ENCODE measurements at places on chromosomes 7 and 10. TPM values are rescaled to one million over a fixed set of nuclear protein-coding genes. Genes with fewer than 3 reads are reported as not detected.

GRCh38 chr7:4140933-4141332, 541.2 kb upstream of the FOXK1 start:
- no peak for ATAC-seq

GRCh38 chr7:69622014-69622835, 23.9 kb downstream of the AUTS2 start:
- ATAC-seq, result no peak

GRCh38 chr7:45576249-45576929, 2.2 kb downstream of the ADCY1 start:
- no peak for ATAC-seq

DNA sequence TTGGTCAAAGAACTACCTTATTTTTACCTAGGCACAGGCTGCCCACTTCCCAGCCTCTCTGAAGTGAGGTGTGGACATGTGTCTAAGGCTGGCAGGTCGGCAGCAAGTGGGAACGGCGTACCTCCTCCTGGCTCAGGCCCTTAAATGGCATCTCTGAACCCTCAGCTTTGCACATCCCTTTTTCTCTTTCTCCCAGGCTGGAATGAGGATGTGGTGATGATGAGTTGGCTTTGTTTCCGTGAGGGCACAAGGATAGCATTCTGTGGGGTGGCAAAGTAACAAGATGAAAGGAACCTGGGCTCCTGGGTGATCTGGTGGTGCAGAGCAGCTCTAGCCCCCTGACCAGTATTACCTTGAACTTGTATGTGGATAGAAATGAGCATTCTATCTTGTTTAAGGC, 196.8 kb downstream of the REEP3 start:
- no peak for ATAC-seq

Gene CDNF
- 2.3 TPM for total RNA-seq

Gene MNX1
- not detected for total RNA-seq

Gene COL13A1
- total RNA-seq, result 6.8 TPM

DNA sequence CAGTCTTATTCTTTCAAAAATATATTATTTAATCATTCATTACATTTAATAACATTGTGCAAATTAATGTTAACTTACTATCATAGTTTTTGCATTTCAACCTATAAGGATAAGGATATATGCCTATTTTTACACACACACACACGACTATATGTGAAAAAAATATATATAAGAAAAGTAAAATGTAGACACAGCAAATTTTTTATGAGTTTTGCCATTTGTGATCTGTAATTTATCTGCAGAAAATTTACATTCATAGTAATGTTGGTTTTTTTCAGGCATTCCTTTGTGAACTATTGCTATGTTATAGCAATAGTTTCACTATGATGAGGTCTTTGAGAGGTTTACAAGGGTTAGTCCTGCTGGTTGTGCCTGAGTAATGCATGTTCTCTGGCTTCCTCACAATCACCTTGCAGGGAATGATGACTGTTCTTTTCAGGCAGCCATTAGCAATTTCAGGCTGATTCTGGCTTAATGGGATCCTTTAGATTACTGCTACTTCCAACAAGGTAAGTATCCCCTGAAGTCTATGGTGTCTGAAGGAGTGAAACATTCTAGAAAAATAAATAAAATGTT, 183.7 kb upstream of the CDK1 start:
- no peak for ATAC-seq

DNA sequence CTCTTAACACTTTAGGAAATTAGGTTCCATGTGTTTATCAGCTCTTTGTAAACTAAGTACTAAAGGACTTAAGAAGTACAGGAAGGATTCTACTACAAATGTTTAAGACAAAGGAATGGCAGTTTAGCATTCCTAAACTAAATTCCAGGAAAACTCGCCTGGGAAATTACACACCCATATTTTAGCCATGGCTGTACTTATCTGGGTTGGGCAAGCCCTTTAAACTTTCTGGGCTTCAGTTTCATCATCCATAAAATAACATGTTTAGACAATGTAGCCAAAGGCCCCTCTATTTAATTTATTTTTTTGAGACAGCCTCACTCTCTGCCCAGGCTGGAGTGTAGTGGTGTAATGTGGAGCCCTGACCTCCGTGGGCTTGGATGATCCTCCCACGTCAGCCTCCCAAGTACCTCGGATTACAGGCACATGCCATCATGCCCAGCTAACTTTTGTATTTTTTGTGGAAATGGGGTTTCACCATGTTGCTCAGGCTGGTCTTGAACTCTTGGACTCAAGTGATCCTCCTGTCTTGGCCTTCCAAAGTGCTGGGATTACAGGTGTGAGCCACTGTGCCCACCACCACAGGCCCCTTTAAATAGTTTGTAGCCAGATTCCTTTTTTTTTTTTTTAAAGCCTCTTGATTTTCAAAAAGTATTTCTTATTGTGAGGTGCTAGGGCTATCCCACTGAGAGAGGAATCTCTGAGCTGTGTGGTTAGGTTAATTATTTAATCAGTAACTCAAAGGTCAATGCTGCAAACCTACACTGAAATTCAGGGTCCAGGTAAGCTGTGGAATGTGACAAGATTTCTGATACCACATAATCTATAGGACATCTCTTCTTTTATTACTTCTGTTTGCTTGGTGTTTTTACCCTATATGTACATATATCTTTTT, 32.1 kb downstream of the TMEM60 start:
- no peak for ATAC-seq

DNA sequence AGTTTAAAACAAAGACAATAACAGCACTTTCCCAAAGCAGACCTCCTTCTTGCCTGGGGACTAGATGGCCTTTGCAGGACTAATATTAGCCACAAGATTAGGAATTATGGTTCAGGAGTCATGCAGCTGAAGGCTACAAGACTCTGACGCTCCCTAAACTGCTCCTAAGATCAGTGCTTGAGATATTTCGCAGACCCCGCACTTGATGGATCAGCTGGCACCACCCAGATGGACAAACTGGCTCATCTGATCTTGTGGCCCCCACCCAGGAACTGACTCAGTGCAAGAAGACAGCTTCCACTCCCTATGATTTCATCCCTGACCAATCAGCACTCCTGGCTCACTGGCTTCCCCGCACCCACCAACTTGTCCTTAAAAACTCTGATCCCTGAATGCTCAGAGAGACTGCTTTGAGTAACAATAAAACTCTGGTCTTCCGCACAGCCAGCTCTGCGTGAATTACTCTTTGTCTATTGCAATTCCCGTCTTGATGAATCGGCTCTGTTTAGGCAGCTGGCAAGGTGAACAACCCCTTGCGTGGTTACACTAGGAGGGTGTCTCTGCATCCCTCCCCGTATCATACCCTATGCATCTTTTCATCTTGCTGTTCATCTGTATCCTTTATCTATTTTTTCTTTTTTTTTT, 26.9 kb upstream of the NRBF2 start:
- ATAC-seq, result peak; percentile 49

DNA sequence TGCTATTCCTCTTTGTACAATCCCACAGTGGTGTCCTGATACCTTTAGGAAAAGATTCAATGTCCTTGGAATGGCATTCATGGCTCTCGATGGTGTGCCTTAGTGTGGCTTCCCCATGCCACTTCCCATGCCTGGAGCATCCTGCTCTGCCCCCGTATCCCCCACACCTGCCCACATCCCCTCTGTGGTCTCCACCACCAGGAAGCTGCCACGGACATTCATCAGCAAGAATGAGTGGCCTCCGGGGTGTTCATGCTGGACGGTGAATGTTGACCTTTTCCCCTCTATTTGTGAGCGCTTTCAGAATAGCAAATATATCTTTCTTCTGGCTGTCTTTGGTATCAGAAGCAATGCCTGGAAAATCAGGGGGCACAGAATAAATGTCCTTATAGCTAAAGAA, 262.0 kb upstream of the NRP1 start:
- no peak for ATAC-seq

DNA sequence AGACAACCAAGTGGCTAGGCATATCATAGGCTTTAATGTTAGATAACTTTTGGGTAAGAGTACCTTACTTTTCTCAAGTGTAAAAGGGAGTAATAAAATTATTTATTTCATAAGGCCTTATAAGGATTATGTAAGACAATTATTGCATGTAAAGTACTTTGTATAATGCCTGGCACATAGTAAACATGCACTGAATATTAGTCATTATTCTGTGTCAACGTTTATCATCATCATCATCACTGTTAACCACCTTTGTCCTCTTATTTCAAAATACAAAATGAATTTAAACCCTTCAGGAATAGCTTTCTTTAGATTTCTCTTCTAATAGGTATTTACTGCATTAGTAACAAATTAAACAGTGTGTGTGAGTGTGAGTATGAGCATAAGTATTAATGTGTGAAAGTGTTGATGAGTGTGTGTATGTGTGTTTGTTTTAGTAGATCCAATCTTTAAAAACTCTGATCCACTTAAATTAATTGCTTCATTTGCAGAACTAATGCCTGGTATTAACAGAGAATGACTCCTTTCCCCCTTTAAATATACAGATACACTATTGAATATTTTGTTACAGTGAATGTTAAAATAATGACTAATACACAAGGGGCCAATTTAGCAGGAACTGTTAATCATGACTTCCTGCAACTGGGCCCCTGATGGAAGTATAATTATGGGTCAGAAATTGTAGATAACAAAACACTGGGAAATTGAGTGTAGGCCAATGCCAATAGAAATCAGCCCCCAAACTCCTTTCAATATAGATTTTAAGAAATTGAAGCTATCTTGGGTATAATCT, 213.3 kb upstream of the FZD8 start:
- ATAC-seq, result no peak

DNA sequence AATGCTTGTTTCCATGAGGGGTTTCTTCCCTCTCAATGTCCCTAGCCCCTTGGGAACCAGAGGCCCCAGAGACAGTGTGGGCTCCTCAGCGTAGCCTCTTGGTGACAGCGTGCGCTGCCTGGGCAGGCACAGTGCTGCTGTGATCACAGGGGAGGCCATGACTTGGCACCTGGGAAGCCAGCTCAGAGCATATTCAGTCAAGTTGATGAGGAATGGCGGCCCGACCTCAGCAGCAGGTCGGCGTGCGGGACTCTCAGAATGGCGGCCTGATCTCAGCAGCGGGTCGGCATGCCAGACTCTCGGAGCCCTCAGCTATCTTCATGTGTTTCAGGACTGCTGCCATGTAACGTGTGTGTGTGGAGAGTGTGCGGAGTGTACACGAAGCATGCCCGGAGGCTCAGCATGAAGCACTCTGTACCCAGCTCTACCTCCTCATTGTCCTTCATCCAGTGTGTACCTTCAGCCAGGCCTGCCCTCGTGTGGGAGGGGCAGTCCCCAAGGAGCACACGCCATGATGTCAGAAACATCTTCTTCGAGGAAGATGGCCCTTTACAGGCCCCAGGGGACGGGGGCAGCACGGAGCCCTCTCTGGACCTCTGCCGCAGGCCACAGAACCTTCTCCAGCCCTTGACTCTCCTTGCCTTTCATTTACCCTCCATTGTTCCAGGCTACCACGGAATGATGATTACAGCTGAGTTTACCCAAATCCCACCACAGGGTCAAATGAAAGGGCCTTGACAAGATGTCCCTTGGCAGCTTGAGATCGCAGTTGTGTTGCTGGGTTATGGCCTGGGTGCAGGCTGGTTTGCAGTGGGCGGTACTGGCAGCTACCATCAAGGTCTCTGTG, 130.4 kb downstream of the SMURF1 start:
- no peak for ATAC-seq

Gene CNTNAP2
- total RNA-seq, result 8.9 TPM

DNA sequence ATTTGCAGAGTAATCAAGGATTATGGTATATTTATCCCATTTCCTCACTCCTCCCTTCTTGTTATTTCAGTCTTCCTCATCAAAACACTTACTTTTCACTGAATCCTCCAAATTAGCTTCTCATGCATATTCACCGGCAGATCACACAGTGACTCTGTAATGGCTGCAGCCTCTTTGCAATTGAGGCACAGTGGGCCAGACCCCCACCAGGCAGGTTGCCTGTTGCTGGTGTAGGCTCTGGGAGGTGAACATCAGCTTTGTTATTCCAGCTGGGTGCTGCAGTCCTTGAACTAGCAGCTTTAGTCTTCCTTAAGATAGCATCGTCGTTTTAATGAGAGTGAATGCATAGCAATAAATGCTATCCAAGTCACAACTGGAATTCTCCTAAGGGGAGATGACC, 449.3 kb downstream of the CNTNAP2 start:
- ATAC-seq, result no peak

DNA sequence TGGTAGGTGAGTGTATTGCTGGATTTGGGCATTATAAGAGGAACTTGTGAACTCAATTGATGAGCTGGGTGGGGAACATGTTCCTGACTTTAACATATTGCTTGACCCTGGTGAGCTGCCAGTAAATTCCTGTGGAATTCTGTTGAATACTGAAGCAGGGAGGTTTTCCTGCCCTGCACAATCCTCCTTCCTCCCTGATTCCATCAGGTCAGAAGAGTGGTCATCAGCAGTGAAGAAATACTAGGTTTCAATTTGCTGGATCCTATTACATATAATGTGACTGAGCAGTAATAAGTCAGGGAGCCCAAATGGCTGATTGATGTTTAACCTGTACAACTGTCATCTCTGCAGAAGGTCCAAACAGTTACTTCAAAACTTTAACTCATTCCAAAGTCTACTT, 581.2 kb downstream of the SUGCT start:
- ATAC-seq, result no peak

Gene GLI3
- 9.2 TPM for total RNA-seq

DNA sequence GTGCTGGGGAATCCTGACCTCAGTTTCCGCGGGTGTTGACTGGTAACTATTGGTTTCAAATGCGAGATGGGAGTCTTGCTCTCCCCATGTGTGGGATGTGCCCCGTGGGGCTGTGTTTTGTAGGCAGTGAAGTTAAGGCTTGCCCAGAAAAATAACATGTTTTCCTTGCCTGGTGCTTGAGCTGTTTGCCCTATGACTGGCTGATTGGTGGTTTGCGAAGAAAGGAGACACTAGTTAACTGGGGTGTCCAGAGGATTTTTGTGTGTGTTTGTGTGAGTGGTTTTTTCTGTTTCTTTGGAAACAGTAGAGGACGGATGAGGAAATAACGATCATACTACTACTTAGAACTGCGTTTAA, 61.9 kb downstream of the CREB5 start:
- ATAC-seq, result peak; percentile 38

Gene FUOM
- 14.8 TPM for total RNA-seq

DNA sequence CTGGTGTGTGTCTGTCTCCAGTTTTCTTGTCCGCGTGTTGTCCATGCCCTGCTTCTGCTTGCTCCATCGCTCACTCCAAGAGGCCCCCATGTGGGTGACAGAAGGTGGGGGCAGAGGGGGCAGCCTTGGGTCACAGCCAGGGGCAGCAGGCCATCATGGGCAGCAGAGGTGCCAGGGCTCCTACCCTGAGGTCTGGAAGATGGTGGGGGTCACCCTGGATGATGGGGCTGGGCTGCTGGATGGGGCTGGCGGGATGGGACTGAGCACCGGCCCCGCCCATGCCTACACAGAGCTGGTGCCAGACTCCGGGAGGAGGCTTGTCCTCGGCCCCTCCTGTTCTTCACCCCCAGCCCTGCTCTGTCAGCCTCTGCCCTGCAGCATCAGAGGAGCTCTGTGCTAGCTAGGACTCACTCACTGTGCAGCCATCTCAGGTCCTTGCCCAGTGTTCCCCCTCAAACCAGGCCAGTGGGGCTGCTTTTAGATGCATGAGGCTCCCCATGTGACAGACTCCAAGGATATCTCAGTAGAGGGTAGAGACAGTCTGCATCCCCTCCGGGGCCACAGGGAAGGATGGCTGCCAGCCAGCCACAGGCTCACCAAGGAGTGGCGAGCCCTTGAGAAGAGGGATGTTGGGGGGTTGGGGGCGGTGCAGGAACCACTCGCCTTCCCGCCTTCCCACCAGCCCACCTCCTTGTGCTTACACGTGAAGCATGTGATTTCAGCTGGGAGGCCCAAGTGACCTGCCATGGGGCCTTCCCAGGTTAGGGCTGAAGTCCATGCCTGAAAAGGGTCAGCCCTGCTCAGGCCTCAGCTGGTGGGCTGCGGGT, 35.5 kb upstream of the PPIF start:
- no peak for ATAC-seq

Measured in gastroesophageal sphincter (tissue), 4 donors.